ENCODE measurements at places on chromosomes 12 and 14. TPM values are rescaled to one million over a fixed set of nuclear protein-coding genes. Genes with fewer than 3 reads are reported as not detected.
A peak's percentile ranks its signal among the peaks of the same experiment; 100 is the strongest.

PTHLH gene
- 0.18 TPM for total RNA-seq

- no peak for DNase-seq
Measured at GRCh38 chr12:51863933-51864832, 15.7 kb upstream of the FIGNL2 start.

DNA sequence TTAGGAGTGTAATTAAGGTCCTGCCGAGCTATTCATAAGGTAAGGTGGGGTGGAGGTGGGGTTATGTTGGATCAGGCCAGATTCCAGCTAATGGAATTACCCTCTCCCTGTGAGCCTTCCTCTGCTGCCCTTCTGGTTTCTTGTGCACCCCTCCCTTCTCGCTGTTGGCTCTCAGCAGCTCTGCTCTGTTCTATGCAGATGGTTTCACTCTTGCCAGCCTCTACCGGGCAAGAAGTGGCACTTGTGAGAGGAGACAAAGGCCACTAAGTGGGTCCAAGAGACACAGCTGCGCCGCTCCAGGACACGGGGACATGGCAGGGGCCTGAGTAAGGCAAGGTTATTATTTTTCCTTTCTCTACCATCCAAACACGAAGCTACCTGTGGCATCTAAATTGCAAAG is 334.4 kb downstream of the EMP1 start:
- DNase-seq: no peak

GRCh38 chr14:29858299-29858698 is 69.3 kb downstream of the PRKD1 start:
- no peak for DNase-seq

KRT73 gene
- total RNA-seq: 0.16 TPM

GRCh38 chr12:25894759-25895158 is 63.7 kb upstream of the RASSF8 start:
- no peak for DNase-seq

APOLD1 gene
- total RNA-seq: 1.6 TPM

DNA sequence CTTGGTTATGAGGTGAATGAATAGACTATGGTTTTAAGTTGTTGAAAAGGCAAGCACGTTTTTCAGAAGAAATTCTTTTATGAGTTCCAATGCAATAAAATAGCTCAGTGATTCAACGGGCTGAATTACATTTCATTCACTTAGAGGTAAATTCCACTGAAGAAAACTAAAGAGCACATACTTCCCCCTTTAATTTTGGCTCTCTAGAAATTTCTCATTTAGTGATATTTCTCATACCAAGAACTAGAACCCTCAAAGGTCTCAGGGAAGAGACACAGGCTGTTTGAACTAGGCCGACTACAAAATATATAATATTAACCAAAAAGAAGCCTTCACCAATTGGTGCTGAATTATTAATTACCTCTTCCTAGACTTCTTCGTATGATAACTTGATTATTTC is 68.6 kb downstream of the TAOK3 start:
- no peak for DNase-seq

DNA sequence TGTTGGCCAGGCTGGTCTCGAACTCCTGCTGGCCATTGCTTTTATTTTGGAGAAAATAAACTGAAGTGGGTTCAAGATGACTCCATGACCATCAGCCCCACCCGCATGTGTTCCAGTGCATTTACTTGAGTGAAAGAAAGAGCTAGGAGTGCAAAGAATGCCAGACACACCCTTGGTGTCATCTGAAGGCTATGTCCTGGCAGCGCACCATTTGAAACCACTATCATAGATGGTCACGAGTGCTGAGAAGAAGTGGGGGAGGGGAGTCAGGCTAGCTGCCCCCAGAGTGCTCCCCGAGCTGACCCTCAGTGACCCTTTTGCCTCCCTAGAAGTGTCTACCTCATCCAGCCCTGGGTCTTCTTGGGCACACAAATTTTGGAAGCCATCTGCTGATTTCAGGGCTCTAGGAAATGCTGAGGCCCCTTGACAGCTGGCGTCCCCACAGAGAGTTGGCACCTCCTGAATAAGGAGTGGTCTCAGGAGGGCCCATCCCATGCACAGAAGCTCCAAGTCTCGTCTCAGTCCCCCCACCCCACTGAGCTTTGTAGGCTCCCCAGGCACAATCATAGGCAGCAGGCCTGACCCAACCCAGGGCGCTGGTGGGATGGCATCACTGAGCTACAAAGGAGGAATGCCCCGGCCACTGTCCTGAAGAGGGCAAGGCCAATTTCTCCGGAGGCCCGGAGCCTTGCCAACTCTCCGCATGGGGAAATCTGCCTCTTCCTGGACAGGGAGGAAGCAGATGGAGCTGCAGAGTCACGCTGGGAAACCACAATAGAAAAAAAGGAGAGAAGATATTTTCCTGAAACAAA is 28.0 kb downstream of the PXN start:
- DNase-seq: no peak

- DNase-seq: no peak
Measured at GRCh38 chr14:74821267-74821915, 54.6 kb downstream of the PROX2 start.

STXBP6 gene
- total RNA-seq: 0.18 TPM

- no peak for DNase-seq
Measured at GRCh38 chr12:2453076-2453760, 341.6 kb upstream of the FKBP4 start.

DNA sequence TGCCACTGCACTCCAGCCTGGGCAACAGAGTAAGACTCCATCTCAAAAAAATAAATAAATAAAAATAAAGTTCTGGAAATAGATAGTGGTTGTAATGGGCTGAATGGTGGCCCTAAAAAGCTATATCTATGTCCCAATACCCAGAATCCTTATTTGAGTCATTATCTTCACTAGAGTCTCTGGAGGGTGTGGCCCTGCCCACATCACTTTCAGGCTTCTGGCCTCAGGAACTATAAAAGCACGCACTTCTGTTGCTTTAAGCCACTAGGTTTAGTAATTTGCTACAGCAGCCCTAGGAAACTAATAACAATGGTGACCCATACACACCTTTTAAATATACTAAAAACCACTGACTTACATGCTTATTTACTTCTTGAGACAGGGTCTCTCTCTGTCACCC is 49.9 kb downstream of the MAP3K9 start:
- no peak for DNase-seq

SERPINA10 gene
- not detected for total RNA-seq

SLC5A8 gene
- not detected for total RNA-seq

- DNase-seq: no peak
Measured at GRCh38 chr12:116076399-116076798, 201.1 kb downstream of the MED13L start.

BEST3 gene
- total RNA-seq: not detected

AQP2 gene
- total RNA-seq: not detected

DNA sequence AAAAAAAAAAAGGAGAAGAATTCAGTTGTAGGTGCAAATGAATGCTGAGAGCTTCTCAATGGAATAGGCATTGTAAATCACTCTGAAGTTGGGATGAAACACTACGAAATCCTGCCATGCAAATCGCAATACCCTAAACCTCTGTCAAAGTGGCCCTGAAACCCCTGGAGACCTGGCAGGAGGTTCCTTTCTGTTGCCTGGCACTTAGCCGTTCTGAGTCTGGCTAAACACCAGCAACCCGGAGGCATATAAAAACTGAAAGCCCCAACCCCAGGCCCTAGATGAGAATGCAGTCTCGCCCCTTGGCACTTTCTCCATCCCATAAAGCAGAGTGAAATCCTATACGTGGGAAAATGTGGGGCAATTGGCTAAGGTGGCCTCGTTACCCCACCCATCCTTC is 151.5 kb upstream of the PARP11 start:
- no peak for DNase-seq

EXD2 gene
- total RNA-seq: 7.8 TPM

GRCh38 chr12:46373301-46374296 is 1.0 kb upstream of the SLC38A2 start:
- peak; percentile 17 for DNase-seq

RNF212B gene
- total RNA-seq: not detected

- DNase-seq: no peak
Measured at GRCh38 chr12:46351138-46351537, 21.4 kb downstream of the SLC38A2 start.

- DNase-seq: peak; percentile 13
Measured at GRCh38 chr14:55097881-55098560, 31.0 kb upstream of the LGALS3 start.

DNA sequence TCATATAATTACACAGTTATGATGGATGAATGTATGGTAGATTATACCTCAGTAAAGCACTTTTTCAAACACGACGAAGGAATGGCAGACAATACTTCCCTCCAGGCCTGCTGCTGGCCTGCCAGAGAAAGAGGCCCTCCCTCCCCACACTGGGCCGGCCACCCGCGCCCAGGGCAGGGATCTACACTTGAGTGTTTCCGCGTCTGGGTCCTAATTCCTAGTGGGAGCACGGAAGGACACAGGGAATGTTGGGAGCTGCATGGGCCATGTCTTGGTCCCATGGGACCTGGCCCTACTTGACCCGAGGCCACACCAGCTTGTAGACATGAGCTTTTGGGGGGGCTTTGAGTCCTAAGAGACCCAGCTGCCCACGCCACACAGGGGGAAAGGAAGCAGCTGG is 52.0 kb downstream of the STX2 start:
- no peak for DNase-seq

MYBPC1 gene
- not detected for total RNA-seq

CD27 gene
- total RNA-seq: 100 TPM

GRCh38 chr12:77118696-77119095 is 53.3 kb upstream of the E2F7 start:
- DNase-seq: no peak

LBHD2 gene
- not detected for total RNA-seq

Data from activated T-cell treated with anti-CD3 and anti-CD28 coated beads, Interleukin-2, amount 50 U/mL, for 4 hours (primary cell).